ENCODE measurements at places on chromosomes 6 and 20.

DNA sequence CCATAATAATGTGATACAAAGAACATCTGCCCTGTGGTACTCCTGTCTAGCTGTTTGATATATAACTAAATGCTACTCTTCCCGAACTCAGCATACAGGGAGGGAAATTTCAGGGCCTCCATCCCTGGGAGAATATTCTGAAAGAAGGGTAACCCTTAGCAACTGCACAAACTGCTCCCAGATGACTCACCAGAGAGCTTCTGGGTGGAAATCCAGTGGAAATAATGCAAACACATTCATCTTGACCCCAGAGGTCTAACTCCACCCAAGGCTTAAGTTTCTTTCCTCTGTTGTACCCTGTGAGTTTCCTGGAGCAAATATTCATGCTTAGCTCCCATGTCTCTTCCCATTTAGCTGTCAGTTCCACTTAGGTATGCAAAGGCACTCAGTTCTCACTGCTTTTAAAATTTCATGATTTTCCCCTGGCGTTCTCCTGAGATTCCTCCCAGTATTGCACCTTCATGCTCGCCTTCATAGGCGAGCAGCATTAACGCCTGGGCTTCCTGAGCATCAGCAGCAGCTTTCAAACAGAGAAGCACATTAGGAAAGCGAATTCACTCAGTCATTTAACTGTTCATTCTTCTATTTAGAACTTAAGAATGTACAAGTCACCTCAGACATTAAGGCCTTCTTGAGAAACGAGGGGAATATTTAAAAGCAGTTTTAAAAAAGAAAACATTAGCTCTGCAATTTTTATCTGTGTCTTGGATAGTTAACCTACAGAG, 43.8 kb upstream of the LAMA4 start:
- no peak for DNase-seq

DNA sequence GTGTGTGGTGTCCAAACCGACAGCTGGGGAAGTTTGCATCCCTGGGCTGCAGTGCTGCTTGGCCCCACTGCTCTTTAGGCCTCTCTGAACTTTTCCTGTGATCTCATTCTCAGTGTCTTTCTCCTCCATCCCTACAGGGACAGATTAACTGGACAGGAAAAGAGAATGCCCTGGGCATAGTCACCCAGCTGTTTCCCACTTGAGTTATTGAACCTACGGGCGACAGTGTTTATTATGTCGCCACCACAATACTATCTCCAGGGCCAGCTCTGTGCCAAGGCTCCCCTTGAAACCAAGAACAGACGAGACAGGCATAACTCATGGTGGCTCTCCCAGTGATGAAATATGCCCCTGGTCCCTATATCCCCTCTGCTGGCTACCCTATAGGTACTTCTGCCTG, 147.8 kb upstream of the EPHA7 start:
- DNase-seq, result no peak

GRCh38 chr6:53441761-53442160, 93.0 kb upstream of the ELOVL5 start:
- no peak for DNase-seq

GRCh38 chr6:131096786-131097185, 33.7 kb upstream of the EPB41L2 start:
- DNase-seq, result no peak

- DNase-seq, result no peak
Observed at GRCh38 chr6:163207431-163208383, 206.8 kb upstream of the QKI start.
